ENCODE measurements at places on chromosomes 7 and 10. TPM values are rescaled to one million over a fixed set of nuclear protein-coding genes. Genes with fewer than 3 reads are reported as not detected.

Gene CYP3A4
- 0.33 TPM for total RNA-seq

Gene C10orf67
- total RNA-seq, result not detected

Gene C1GALT1
- 107 TPM for total RNA-seq

Gene UCMA
- total RNA-seq, result 1.9 TPM

Gene BAIAP2L1
- total RNA-seq, result 37.5 TPM

GRCh38 chr7:25707768-25708620, 444.0 kb upstream of the NFE2L3 start:
- peaks cover 11% of the 10 kb centered on the region for H3K4me1 ChIP-seq
- H3K4me3 ChIP-seq, result no peak overlapping the region

DNA sequence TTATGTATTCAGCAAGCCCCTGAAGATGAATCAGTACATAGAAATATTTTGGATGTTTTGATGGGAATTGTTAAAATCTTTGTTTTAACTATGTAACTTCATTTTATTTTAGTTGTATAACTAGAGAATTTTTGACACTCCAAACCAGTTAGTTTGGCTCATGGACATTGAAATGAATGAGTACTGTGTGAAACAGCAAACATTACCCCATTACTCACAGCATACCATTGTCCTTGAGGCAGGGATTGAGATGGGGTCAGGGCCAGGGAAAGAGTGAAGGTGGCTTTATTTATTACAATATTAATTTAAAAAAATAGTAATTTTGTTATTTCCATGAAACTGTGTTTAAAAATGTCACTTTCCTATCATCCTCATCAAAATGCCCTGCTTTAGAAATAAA, 4.8 kb upstream of the BMPER start:
- H3K4me3 ChIP-seq, result no peak overlapping the region
- H3K36me3 ChIP-seq, result no peaks in the 10 kb centered on the region
- DNase-seq, result no peak
- peaks cover 43% of the 10 kb centered on the region for H3K4me1 ChIP-seq
- no peak overlapping the region for H3K27ac ChIP-seq

DNA sequence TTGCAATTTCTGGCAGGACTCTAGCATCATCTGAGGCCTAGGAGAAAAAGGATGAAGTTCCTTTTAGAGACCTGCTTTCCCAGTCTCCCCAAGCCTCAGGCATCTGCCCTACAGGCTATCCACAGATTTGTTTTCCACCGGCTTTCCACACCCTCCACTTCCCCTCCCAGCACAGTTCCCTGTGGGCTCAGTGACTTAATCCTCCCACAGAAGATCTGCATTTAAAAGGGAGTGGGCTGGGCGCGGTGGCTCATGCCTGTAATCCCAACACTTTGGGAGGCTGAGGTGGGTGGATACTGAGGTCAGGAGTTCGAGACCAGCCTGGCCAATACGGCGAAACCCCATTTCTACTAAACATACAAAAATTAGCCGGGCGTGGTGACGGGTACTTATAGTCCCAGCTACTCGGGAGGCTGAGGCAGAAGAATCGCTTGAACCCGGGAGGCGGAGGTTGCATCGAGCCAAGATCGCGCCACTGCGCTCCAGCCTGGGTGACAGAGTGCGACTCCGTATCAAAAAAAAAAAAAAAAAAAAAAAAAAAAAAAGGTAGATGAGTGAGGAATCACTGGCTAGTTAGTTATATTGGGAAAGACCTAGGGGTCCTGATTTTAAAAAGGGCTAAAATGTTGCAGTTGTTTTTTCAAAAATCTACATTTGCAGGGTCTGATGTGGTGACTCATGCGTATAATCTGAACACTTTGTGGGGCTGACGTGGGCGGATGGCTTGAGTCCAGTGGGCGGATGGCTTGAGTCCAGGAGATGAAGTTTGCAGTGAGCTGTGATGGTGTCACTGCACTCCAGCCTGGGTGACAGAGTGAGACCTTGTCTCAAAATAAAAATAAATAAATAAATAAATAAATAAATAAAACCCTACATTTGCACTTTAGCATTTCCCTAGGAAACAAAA, 119.5 kb downstream of the BAMBI start:
- peaks cover 32% of the 10 kb centered on the region for H3K4me1 ChIP-seq
- H3K36me3 ChIP-seq, result no peaks in the 10 kb centered on the region
- no peaks in the 10 kb centered on the region for H3K27me3 ChIP-seq
- no peak for DNase-seq

DNA sequence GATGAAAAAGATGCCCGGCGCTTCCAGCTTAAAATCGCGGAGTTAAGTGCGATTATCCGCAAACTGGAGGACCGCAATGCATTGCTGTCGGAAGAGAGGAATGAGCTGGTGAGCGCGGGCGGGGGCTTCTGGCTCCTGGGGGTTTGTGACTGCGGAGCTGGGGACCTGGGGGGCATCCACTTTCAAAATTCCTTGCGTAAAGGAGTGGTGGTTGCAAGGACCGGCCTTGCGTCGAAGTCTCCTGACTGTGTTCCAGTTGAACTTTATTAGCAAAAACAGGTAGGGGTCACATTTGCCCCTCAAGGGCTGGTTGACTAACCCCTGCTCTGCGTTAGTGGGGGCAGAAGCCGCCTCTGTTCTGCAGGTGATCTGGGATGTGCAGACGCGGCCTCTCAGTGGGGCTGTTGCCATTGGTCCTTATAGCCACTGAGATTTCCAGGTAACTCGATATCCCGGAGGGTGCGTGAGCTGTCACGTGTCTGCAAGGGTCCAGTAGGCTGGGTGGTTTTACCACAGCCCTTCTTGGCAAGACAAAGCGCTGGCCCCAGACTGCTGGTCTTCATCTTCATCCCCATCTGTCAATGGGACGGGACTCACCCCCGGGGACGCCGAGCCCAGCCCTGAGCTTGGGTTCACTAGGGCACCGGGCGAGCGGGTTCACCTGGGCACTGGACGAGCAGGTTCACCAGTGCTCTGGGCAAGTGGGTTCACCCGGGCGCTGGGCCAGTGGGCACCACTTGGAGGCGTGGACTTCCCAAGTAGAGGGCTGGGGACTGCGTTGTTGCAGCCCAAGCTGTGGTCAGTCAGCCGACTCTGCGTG, 51.5 kb upstream of the DPYSL4 start:
- H3K4me1 ChIP-seq, result no peaks in the 10 kb centered on the region
- no peaks in the 10 kb centered on the region for H3K27me3 ChIP-seq
- H3K4me3 ChIP-seq, result no peak overlapping the region

DNA sequence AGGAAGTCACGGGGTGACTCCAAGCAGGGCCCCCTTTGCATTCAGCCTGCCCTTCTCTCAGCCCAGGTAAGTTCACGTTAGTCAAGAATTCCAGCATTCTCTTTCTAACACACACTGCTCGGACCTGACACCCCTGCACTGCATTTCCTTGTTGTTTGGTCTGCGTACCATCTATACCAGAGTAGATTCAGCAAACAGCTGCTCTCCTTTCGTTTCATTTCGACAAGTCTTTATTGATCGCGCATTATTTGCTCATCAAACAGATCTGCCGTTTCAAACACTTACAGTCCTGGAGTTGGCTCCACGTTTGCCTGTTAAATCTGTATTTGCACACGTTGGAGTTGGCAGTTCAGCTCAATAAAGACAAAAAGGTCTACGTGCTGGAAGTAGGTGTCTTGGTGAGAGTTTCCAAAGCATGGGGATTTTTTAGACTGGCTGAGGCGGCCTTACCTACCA, 495.1 kb downstream of the RPS24 start:
- no peak overlapping the region for H3K4me3 ChIP-seq
- H3K27ac ChIP-seq, result peak overlapping the region; percentile 69
- H3K27me3 ChIP-seq, result no peaks in the 10 kb centered on the region
- H3K4me1 ChIP-seq, result peaks cover 12% of the 10 kb centered on the region
- no peak for DNase-seq

DNA sequence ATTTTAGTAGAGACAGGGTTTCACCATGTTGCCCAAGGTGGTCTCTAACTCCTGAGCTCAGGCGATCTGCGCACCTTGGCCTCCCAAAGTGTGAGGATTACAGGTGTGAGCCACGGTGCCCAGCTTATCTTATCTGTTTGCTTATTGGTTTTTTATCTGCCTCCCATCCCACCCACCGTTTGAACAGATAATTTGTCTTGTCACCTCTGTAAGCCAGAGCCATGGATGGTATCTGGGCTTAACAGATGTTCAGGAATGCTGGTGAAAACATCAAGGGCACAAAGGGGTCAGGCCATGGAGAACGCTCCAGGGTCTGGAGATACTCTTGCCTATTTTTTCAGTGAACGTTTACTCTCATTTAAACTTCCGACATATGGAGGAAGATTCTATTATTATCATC, 12.0 kb upstream of the NDST2 start:
- H3K36me3 ChIP-seq, result peaks cover 13% of the 10 kb centered on the region
- H3K4me3 ChIP-seq, result no peak overlapping the region
- H3K27me3 ChIP-seq, result no peaks in the 10 kb centered on the region
- H3K4me1 ChIP-seq, result no peaks in the 10 kb centered on the region
- DNase-seq, result no peak

DNA sequence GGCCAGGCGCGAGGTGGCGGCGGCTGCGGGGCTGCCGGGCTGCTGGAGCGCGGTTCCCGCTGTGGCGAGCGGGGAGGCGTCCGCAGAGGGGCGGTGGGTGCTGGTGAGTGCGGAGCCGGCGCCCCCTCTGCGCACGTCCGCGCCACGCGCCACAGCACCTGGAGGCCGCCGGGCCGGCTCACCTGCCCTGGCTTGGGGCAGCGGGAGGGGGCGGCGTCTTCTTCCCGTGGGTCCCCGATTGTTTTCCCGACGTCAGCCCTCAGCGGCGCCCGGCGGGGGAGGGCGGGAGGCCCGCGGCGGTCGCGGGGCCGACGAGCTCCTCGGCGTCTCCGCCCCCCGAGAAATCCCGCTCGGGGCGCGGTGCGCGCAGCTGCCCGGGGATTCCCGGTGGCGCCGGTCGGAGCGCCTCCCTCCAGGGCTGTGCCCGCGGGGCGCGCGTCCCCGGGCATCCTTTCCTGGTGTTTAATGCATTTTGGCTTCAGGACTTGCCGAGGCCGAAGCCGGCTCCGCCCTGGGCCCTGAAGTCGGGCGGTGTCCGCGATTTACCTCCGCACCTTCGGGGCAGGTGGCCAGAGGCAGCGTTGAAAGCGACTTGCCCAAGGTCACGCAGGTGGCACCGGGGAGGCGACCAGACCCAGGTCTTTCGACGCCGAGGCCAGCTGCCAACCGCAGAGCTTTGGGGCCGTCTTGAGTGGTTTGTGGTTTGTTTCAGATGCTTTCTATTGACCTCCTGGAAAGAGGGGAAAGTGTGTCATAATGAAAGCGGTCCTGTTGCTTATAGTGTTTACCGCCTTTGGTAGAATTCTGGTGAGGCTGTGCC, 561 bp downstream of the PLEKHA1 start:
- H3K4me1 ChIP-seq, result peaks cover 23% of the 10 kb centered on the region
- peak overlapping the region; percentile 89 for H3K27ac ChIP-seq
- peaks cover 10% of the 10 kb centered on the region for H3K36me3 ChIP-seq
- DNase-seq, result peak; percentile 62

GRCh38 chr10:12966067-12966466, 35.4 kb downstream of the CCDC3 start:
- no peaks in the 10 kb centered on the region for H3K27me3 ChIP-seq
- peaks cover 6% of the 10 kb centered on the region for H3K4me1 ChIP-seq
- no peak overlapping the region for H3K4me3 ChIP-seq
- H3K36me3 ChIP-seq, result peaks cover 8% of the 10 kb centered on the region
- DNase-seq, result no peak

DNA sequence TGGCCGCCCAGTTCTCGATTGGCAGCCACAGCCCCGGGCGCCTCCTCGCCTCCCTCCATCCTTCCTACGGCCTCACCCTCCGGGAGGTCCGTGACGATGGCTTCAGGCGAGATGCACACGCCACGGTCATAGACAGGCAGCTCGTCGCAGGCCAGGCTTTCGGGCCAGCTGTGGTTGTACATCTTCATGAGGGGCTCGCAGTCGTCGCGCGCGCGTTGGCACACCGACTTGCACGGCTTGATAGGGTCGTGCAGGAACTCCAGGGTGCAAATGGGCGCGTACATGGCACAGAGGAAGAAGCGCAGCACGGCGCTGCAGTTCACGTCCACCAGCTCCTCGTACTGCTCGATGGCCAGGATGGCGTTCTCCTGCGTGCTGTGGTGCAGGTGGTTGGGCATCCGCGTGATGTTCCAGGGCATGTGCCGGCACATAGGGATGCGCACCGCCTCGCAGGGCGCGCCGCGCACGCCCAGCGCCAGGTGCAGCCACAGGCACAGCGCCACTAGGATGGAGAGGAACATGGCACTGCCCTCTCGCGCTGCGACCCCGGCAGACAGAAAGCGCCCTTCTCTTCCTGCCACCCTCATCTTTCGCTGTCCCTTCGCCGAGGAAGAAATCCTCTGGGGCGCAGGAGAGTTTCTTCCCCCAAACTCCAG, 472 bp downstream of the SFRP4 start:
- H3K27ac ChIP-seq, result no peak overlapping the region
- H3K36me3 ChIP-seq, result no peaks in the 10 kb centered on the region
- peak overlapping the region; percentile 78 for H3K4me3 ChIP-seq
- H3K27me3 ChIP-seq, result peaks cover 80% of the 10 kb centered on the region
- DNase-seq, result peak; percentile 42

DNA sequence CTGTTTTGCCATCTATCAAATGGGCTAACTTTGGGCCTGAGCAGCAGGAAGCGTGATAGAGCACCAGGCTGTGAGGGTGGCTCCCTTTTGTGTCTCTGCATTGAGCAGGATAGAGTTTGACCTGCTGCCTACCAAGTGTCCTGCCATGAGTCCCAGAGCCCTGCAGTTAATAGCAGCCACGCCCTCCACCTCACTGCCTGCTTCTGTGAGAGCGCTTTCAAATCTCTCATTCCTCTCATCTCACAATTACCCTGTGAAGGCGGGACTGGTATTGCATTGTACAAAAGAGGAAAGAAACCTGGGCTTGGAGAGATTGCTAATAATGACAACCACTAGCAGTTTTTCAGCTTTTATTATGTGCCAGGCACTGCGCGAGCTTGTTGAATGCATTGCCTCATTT, 39.9 kb downstream of the UNC5B start:
- DNase-seq, result no peak
- H3K27ac ChIP-seq, result peak overlapping the region; percentile 52
- peaks cover 54% of the 10 kb centered on the region for H3K4me1 ChIP-seq
- H3K36me3 ChIP-seq, result peaks cover 6% of the 10 kb centered on the region

DNA sequence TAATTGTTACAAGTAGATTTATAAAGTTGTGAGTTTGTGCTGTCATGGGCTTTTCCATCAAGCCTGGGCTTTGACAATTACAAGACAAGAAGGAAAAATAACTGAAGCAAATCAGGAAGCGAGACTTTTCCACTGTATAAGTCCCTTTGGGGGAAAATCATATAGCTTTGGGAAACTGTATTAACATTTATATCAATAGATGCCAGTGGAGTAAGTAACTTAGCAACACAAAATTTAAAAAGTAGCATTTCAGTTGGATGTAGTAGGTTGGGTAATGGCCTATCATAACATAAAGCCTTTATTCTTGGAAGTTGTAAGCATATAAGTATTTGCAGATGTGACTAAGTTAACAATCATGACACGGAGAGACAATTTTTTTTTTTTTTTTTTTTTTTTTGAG, 931.1 kb downstream of the CNTNAP2 start:
- H3K36me3 ChIP-seq, result no peaks in the 10 kb centered on the region
- no peaks in the 10 kb centered on the region for H3K27me3 ChIP-seq
- H3K4me1 ChIP-seq, result peaks cover 4% of the 10 kb centered on the region
- no peak for DNase-seq
- H3K4me3 ChIP-seq, result no peak overlapping the region
- no peak overlapping the region for H3K27ac ChIP-seq

DNA sequence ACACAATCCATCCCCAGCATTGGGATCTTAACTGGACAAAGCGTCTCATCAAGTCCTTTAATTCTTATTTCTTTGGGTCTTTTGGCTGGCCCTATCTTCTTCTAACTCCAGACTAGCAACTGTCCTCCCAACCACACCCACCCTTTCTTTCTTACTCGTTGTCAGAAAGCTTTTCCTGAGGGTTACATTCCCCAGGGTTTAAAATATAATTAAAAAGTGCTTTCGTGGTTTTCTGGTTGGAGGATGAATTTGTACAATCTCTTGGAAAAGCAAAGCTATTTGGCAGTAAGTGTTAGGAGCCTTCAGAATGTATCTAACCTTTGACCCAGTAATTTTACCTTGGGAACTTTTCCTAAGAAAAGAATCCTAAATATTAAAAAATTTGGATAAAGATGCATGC, 10.4 kb upstream of the ITGB8 start:
- no peaks in the 10 kb centered on the region for H3K27me3 ChIP-seq
- peaks cover 2% of the 10 kb centered on the region for H3K4me1 ChIP-seq
- DNase-seq, result no peak

Measured in WTC11 (cell line).